Stomach (tissue), 19 donors: ENCODE measurements at places on chromosomes 16 and 17.

DNA sequence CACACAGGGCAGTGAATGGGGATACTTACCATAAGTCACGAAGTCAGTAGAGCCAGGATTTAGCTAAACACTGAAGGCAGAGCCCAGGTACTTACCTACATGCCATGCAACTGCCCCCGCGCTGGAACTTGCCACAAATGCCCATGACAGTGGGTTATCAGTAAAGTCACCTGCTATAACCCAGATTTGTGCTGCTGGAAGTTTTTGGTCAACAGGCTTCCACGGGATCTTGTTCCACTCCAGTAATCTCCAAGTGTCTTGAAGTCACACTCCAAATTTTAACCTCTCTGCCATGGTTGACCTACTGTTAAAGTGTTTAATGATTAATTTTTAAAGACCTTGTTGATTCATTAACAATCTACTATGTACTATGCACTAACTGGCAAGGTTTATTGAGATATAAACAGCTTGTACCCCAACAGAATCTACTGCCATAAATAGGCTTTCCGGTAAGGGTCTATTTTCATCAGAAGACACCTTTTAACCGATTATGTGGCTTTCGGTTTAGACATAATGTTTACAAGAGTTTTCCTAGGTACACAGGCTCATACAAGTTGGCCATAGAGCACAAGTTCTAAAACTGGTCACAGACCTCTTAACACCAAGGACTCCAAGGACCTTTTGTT is 6.3 kb upstream of the SLC5A11 start:
- no peak for DNase-seq

DNA sequence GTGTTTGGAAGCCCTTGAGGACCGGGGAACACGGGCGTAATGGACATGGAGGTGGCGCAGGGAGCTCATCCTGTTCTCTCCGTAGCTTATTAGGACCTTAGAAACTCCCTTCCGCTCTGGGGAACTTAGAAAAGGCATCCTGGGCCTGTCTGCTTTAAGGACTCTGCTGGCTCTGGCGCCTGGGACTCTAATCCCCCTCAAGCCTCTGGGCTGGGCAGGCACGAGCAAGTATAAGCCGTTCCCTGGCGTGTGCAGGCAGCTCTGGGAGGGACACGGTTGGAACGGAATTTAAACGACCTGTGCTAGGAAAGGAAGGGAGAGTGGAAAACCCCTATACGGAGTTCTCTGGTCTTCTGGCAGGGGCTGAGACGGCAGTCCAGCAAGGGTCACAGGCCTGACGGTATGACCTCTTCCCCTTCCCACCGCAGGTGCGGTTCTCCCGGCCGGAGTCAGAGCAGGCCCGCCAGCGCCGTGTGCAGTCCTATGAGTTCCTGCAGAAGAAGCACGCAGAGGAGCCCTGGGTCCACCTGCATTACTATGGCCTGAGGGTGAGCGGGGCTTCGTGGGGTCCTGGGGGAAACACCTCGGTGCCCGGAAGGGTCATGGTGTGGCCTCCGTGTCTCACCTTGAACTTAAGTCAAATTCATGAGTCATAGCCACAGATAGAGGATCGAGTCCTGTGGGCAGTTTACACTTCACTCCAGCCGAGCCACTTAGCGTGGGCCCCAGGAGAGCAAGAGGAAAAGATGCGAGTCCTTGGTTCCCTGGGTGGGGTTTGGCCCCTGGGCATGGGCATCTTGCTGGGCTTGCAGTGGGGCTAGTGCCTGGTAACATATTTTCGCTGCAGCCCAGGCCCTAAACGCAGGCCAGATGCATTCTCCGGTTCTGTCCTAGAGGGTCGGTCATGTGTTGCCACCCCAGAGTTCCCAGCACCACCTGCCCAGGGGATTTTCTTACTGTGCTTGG is 17.7 kb downstream of the POLR3E start:
- DNase-seq: no peak

DNA sequence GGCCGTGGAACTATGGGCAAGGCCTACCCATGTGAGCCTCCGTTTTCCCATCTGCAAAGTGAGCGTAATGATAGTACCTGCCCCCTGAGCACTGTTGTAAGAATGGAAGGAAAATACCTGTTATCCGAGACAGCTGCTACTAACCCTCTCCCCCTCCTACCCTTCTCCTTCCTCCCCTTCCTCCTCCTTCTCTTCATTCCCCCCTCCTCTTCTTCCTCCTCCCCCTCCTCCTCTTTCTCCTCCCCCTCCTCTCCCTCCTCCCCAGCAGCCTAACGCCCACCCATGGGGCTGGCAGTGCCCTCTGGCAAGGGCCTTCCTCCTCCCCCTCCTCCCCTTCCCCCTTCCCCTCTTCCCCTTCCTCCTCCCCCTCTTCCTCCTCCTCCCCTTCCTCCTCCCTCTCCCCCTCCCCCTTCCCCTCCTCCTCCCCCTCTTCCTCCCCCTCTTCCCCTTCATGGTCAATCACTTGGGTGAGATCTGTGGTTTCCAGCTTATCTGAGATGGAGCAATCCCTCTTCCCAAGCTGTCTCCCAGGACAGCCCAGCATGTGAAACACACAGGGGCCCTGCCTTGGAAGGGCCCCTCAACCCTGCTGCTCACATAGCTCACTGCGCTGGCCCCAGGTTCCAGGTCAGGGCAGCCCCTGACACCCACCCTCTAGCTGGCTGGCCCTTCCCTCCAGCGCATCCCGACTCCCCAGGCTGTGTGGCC is 6.4 kb downstream of the ZFPM1 start:
- DNase-seq: no peak

- DNase-seq: no peak
Observed at GRCh38 chr17:737561-738113, 5.2 kb downstream of the TLCD3A start.

GRCh38 chr17:48818361-48818841 is 1.4 kb upstream of the TTLL6 start:
- no peak for DNase-seq

- DNase-seq: peak; percentile 64
Observed at GRCh38 chr16:1311738-1312466, 2.5 kb downstream of the UBE2I start.

GRCh38 chr17:19023209-19023999 is 18.8 kb upstream of the FAM83G start:
- DNase-seq: no peak

GRCh38 chr17:73400915-73401545 is 89.2 kb upstream of the CDC42EP4 start:
- DNase-seq: no peak

- DNase-seq: peak; percentile 24
Observed at GRCh38 chr17:17056156-17056539, 13.9 kb downstream of the MPRIP start.

DNA sequence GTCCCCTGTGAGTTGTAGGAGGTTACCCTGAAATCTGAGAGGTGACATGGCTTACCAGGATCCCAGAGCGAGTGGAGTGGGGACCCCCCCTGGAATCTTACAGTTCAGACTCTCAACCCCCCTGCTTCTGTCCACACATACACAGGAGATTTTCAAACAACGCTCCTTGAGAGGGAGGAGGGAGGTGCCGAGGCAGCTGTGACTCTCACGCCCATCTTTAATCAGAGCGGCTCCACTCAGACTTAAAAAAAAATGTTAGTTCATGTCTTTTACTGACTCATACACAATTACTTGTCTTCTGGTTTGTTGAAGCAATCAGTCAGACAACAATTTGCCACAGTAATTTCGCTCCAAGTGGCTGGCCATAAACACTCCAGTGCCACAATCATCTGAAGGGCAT is 15.4 kb upstream of the TMEM220 start:
- DNase-seq: no peak

DNA sequence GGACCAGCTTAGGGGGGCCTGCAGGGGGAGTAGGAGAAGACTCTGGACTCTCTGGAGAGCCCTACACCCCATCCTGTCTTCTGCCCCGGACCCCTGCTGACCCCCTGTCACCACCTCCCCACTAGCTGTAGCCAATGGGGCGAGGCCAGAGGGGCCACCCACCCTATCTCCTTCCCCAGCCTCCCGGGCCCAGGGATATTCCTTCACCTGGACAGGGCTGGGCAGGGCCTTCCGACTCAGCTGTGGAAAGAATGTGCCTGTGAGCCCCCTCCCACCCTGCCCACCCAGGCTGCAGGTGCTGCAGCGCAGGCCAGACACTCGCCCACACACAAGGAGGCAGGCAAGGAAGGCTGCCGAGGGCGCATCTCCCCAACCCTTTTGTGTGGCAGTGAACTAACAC is 23.0 kb downstream of the TSPOAP1 start:
- DNase-seq: peak; percentile 15

- DNase-seq: no peak
Observed at GRCh38 chr17:75835654-75835987, 8.6 kb downstream of the UNC13D start.

DNA sequence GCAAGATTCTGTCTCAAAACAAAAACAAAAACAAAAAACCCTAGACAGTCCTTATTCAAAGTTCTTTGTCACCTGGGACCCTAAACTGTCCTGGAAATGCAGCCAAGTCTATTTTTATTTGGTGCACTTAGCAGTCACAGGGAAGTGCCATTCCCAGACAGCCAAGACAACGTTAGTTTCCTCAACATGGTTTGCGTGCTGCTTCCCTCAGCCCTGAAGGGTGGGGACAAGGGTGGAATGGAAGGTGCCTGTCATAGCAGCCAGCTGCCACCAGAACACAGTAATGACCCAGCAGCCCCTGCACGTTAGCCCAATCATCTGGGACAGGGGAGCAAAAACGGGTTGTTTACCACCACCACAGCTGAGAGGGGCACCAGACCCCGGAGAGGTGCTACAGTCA is 16.9 kb downstream of the CREBBP start:
- DNase-seq: no peak

GRCh38 chr16:76574651-76575050 is 297.4 kb downstream of the CNTNAP4 start:
- no peak for DNase-seq

- no peak for DNase-seq
Observed at GRCh38 chr16:61421111-61421510, 615.1 kb downstream of the CDH8 start.

- DNase-seq: peak; percentile 80
Observed at GRCh38 chr17:12422651-12423050, 243.0 kb upstream of the MYOCD start.

- DNase-seq: no peak
Observed at GRCh38 chr17:48747445-48748363, 19.2 kb upstream of the HOXB13 start.

DNA sequence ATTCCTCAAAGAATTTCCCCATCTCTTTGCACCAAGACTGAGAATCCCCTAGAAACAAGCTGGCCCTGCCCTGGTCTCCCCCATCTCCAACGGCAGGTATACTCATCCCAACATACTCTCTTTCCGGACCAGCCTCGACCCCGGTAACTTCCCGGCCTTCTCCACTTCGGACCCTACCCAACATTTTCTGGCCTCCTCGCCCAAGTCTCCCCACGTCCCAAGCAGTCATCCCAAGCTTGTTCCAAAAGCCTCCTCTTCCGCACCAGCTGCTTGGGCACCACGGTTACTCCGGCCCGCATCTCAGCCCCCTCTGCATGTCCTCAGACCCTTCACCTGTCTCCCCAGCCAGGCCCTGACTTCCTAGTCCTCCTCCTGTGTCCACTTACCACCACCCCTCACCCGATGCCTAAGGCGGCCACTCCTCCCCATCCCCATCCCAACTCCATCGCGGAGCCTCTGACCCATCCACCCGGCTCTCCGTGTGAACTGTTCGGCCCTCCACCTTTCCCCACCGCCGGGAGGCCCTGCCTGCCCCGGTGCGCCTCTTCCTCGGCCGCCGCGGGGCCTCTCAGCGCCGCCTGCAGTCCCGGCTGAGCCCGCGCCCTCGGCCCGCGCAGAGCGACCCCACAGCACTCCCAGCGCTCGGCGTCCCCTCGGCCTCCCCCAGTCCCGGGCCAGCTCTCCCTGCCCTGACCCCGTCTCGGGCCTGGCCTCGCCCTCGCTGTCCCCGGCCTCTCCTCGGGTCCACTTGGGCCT is 994 bp downstream of the PITPNA start:
- peak; percentile 77 for DNase-seq

DNA sequence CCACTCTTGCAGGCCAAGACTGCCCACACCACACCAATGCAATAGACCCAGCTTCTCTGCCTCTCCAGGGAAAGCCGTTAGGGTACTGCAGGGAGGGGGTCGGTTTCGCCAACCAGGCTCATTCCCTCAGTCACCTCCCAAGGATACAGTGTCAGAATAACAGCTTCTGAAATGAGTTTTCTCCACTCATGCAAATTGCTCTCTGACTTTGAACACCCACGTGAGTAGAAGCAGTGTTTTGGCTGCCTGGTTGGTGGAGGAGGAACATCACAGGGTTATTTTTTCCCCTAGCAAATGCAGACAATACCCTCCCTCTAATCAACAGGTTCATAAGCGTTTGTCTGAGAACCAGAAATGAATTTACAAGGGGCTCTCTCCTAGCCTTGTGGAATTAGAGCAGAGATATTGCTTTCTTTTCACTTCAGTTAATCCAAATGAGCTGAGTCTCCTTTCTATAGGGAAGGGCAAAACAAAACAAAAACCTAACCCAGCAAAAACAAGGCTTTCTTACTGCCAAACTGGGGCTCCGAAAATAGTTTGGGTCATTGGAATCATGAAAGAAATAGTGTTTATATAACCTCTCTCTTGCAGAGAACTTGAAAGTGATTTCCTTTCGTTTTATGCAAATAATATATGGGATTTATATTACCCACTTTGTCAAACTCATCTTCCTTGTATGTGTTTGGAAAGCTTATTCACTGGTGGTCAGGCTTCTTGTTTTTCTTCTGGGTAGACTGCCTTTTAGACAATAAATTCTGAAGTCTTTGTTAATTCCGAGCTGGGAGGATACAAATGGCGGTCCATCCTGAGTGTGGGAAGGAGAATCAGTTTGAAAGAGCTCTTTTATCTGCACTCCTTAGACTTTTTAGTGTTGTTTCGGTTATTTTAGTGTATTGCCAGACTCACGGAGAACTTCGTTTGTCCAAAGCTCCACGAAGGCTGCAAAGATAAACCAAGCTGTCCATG is 229.9 kb downstream of the MSI2 start:
- no peak for DNase-seq

- DNase-seq: no peak
Observed at GRCh38 chr17:65359016-65359415, 202.4 kb downstream of the AXIN2 start.

DNA sequence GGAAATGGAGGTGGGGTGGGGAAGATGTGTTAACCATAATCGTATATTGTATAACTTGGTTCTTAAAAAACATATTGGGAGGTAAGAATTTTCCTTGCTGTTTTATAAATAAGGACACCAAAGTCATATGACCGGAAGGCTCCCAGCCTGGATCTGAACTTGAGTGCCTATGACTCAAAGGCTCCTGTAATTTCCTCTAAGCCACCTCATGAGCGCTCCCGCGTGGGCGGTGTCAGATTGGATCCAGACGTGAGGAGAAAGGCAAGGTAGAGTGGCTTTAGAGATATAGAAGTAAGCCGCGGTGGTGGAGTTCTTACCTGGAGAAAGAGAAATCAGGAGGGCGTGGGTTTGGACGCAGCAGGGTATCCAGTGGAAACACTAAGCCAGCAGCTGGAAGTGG is 196.2 kb upstream of the NLRP1 start:
- no peak for DNase-seq

GRCh38 chr16:10777356-10777755 is 33.7 kb downstream of the NUBP1 start:
- no peak for DNase-seq

GRCh38 chr17:4340914-4341615 is 25.4 kb downstream of the UBE2G1 start:
- no peak for DNase-seq

GRCh38 chr17:5352681-5353289 is 66.7 kb downstream of the NUP88 start:
- no peak for DNase-seq

GRCh38 chr17:79809530-79810129 is 12.8 kb upstream of the CBX8 start:
- DNase-seq: peak; percentile 67
